CD4-positive, alpha-beta T cell treated with Interleukin-6 at 100 ng/mL for 8 hours (primary cell): ENCODE measurements at places on chromosomes 11 and 22.

- DNase-seq: no peak
Measured at GRCh38 chr22:23527971-23528740, 51.9 kb downstream of the IGLL1 start.

DNA sequence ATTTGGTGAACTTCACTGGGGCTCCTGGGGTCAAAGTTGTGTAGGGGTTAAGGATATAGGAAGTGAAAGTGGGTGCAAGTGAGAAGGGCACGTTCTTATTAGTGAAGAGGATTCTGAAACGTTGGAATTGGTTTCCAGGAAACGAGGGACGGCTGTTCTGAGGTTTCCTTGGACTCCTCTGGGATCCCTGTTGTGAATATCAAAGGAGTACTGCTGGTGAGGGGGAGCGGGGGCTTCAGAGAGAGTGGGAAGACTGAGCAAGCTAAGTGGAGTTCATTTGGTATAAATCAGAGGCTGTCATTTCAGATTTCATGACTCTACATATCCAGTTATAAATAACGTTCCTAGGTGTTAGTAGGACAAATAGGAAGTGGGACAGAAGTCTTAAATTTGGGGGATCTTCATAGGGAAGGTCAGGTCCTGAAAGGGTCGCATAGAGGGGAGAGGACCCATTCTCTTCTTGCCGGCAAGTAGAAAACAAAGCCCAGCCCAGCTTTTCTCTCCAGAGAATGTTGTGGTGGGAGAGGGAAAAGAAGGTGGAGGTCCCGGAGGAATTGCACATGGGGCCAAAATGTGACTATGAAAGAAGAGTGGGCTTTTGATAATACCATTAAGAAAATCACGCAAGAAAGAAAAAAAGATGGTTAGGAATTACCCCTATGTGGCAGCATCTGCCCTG lies 1.1 kb upstream of the NELL1 start:
- no peak for DNase-seq

GRCh38 chr11:3896644-3897043 lies 41.2 kb downstream of the STIM1 start:
- no peak for DNase-seq

- DNase-seq: no peak
Measured at GRCh38 chr22:40932396-40932795, 18.8 kb upstream of the RBX1 start.

GRCh38 chr22:46150655-46151477 lies 540 bp downstream of the PPARA start:
- DNase-seq: peak; percentile 35

DNA sequence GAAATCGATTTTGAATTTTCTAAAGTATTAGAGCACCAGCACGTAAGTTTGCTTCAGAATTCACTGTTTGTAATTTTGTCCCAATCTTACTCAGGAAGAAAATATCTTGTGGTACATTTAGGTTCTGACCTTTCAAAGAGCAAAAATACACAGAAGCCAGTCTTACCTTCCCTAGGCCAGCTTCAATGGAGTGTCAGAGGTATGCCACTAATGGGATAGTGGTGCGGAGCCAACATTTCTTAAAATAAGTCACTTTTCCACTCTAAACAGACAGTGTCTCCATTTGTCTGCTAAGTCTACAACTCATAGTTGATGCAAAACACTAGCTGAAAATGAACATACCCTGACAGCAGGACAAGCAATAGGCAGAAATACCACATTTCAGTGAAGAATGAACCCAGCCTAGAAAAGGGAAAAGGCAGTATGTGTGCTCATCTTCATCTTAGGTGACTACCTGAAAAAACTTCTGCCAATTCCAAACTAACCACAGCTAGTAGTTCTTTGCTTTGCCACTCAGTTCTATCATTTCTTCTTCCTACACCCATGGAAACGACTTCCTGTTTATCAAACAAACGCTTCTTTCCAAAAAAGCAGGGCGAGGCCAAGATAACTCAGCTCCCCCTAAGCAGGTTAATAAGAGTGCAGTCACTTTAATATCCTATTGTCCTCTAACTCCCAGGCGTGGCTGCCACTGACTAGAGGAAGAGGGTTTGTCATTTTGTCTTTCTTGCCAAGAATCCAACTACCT lies 94.0 kb upstream of the APOA1 start:
- peak; percentile 59 for DNase-seq
